ENCODE measurements at places on chromosomes 4 and X.

DNA sequence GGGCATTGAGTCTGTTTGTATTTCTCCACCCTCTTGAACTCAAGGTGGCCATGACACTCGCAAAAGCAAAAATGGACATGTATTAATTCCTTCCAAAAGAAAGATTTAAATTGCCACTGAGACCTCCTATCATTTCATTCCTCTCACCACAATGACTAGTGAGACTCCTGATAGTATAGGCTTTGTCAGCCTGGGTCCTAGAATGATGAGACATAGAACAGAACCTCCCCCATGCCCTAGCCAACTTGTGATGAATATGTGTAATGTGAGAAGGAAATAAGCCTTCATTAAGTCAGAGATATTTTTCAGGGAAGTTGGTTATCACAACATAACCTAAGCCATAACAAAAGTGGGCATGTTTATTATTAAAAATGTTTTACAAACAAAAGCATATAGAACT is 62.5 kb downstream of the ASB9 start:
- no peak for DNase-seq

GRCh38 chr4:124037236-124037635 is 640.6 kb downstream of the SPRY1 start:
- no peak for DNase-seq

GRCh38 chrX:6449946-6450345 is 85.0 kb downstream of the VCX3A start:
- DNase-seq: no peak

GRCh38 chrX:78574306-78574705 is 84.8 kb downstream of the RTL3 start:
- no peak for DNase-seq

DNA sequence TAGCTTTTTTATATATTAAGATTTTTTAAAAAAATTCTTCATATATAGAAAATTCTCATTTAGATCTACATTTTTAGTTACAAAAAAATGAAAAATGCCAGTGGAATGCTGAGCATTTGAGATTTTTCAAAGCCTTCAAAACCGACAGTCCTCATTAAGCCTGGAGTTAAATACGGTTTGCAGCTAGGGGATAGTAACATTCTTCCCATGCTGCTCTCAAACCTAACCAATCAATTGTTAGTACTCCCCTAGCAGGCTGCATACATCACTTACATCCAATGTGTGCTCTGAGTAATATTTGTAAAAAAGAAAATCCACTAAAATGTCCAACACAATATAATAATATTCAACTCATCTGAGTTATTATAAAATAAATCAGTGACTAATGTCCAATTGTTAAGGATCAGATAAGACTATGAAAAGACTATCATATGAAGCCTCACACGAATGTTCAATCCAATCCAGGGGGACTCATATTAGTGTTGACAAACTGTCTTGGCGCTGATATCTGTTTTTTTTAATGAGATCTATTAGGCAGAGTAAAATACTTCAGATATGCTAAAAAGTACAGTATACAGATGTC is 227.6 kb upstream of the MAB21L2 start:
- no peak for DNase-seq

DNA sequence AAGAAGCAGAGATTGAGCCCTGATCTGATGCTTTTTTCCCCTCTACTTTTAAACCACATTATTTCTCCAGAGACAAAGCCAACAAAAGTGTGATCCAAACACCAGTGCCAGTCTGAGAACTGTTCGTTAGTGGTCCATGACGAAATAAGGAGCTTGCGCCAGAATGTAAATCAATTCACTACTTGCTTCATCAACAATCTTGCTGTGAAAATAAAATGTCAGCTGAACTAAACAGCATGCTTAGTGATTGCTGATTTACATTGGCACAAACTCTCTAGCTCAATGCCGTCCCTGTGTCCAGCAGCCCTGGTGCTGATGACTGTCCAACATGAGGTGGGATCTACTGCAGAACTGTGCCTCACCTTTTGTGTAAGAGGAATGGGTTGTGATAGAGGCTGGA is 71.3 kb downstream of the SOX3 start:
- DNase-seq: no peak

- DNase-seq: no peak
Observed at GRCh38 chr4:27206009-27206408, 345.4 kb downstream of the STIM2 start.

- no peak for DNase-seq
Observed at GRCh38 chr4:185205697-185206342, 2.0 kb upstream of the CFAP97 start.

GRCh38 chr4:151709587-151709986 is 51.2 kb downstream of the GATB start:
- no peak for DNase-seq

DNA sequence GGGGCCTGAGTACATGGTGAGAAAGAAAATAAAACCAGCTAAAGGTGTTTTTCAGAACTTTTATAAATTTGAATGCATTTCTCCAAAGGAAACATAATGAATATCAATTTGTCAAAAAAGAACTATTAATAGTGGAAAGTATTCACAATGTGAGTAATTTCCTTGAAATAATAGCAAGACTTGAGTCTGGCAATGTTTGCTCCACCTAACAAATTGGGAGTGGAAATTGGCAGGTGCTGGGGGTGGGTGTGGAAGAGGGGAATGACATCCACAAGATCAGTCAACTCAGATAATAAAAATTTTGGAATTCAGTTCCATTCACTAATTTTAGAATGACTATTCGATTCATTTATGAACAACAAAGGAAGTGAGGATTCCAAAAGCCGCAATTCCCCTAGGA is 884.8 kb upstream of the SLIT2 start:
- DNase-seq: no peak

- DNase-seq: no peak
Observed at GRCh38 chr4:121227341-121227792, 63.2 kb upstream of the TNIP3 start.

GRCh38 chr4:143253166-143253565 is 68.4 kb downstream of the USP38 start:
- DNase-seq: no peak

DNA sequence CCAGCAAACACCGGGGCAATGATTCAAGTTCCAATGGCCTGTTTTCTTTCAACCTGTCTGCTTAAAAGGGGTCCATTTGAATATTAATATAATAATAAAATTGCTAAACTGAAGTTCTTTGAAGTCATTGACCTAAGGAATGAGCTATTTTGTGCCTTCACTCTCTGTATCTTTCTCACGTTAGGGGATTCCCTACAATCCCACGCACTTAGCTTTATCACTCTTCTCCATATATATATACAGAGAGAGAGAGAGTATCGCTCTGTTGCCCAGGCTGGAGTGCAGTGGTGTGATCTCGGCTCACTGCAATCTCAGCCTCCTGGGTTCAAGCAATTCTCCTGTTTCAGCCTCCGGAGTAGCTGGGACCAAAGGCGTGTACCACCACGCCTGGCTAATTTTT is 83.9 kb upstream of the NWD2 start:
- DNase-seq: no peak

DNA sequence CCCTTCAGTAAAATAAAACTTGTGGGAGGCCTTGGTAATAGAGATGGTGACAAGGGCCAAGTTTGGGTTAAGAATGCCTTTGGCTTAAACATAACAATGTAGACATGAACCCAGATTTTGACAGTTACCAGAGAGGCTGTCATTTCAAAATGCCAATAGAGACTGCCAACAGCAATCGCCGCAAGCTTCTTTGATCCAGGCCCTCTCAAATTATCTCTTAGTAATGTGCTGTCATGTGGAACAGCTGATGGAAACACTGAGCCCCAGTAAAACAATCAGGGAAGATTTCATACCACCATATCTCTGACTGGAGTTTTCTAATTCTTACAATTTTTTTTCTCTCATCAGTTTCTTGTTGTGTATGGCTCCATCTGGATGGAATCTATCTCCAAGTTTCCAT is 80.5 kb downstream of the ZNF330 start:
- no peak for DNase-seq

DNA sequence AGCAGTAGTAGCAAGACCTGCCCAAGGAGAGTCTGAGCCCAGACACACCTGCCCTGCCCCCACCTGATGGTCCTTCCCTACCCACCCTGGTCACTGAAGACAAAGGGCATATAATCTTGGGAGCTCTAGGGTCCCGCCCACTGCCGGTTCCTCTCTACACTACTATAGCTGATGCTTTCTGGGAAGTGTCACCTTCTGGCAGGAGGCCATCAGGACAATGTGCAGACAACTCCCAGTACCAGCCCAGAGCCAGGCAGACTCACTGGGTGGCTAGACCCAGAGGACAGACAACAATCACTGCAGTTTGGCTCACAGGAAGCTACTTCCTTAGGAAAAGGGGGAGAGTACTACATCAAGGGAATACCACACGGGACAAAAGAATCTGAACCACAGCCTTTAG is 312.7 kb downstream of the SPRY1 start:
- DNase-seq: no peak

GRCh38 chr4:180363815-180364214 is 1879.4 kb upstream of the TENM3 start:
- DNase-seq: no peak

GRCh38 chrX:12153741-12154140 is 15.5 kb downstream of the FRMPD4 start:
- DNase-seq: no peak

- no peak for DNase-seq
Observed at GRCh38 chrX:29922607-29923006, 292.8 kb upstream of the MAGEB2 start.

All from trophoblast cell (in vitro differentiated cells and primary cell).